ENCODE measurements at places on chromosomes 16 and 17.

- no peak for DNase-seq
Measured at GRCh38 chr16:78137782-78138616, 38.5 kb downstream of the WWOX start.

- no peak for DNase-seq
Measured at GRCh38 chr16:23333831-23334456, 31.8 kb downstream of the SCNN1B start.

- no peak for DNase-seq
Measured at GRCh38 chr17:65147955-65148354, 10.8 kb downstream of the RGS9 start.

DNA sequence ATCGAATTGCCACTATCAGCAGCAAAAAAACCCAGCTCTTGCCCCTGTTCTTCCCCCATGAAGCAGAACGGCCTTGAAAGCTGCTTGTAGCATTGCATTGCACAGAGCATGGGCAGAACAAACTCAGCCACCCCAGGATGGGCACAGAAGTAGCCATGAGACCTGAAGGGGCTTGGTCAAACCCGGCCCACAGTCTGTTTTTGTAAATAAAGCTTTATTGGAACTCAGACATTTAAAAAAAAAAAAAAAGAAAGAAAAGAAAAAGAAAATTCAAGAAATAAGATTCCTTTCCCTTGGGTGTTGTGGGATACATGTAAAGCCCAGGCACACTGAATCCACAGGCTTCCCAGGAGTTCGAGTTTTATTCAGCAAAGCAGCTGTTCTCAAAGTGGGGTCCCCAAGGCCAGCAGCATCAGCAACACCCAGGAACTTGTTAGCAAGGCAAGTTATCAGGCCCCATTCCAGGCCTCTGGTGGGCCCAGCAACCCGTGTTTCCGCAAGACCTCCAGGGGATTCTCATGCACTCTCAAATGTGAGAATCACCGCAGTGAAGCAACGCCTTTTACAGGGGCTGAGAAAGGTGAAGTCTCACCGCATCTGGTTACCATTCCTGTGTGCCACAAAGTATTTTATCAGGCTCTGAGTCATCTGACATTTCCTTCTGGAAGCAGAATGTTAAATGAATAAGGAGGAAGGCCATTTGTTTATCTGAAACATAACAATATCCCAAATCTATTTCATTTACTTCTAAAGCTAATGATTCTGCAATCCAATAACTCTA lies 108.2 kb downstream of the SLC39A11 start:
- peak; percentile 86 for DNase-seq

- peak; percentile 52 for DNase-seq
Measured at GRCh38 chr16:12462426-12463280, 341.0 kb downstream of the CPPED1 start.

DNA sequence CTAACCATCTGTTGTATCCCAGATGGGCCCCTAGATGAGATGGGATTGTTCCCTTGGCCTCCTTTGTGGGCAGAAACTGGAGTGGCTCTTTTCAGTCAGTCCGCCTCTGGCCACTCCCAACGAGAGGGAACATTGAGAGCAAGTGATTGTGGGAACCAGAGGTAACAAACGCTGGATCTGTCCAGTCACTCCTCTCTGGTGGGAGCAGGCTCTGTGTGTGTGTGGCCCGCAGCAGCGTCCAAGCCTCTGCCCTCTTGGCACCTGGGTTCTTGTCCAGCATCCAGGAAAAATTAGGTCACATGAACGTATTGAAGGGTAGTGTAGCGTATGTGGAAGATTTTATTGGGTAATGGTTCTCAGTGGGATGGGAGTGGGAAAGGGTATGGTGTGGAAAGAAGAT lies 101.9 kb upstream of the COX10 start:
- no peak for DNase-seq

- DNase-seq, result no peak
Measured at GRCh38 chr17:66262767-66263166, 33.6 kb upstream of the APOH start.

DNA sequence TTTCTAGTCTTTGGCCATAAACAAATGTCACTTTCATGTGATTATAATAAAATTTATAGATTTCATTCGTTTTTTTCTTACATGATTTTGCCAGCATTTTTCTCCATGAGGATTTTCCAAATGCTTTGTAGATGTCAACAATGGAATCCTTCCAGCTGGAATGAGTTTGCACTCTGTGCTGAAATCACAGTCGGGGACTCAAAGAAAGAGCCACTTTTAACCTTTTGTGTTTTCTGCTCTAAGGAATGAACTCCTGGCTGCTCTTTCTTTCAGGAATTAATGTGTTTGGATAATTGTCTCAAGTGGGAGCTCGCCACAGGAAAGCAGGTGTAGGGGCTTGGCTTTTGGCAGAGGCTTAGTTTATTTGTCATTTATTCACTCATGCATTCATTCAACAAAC lies 372.3 kb upstream of the SALL1 start:
- DNase-seq, result peak; percentile 66

GRCh38 chr17:48577946-48578615 lies at the start of gene HOXB4:
HOXB4 (minus strand) TSS chr17:48578350; CDS start chr17:48578319, 31 bp downstream.
- peak; percentile 79 for DNase-seq

- no peak for DNase-seq
Measured at GRCh38 chr16:78755751-78756661, 656.6 kb downstream of the WWOX start.

DNA sequence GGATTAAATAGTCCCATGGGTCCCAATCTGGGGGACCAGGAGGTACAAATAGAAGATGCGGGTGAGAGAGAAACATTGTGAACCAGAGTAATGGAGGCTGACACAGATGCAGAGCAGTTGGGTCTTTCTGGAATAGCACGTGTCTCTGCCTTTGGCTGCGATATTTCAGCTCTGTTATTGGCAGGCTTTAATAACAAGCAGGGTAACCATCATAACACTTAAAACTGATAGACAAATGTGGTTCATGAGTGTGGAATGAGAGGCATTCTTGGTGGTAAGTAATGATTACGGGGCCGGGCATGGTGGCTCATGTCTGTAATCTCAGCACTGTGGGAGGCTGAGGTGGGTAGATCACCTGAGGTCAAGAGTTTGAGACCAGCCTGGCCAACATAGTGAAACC lies 110.3 kb downstream of the SNX29 start:
- peak; percentile 35 for DNase-seq

All from astrocyte of the hippocampus (primary cell).